CD4-positive, CD25-positive, alpha-beta regulatory T cell (primary cell): ENCODE measurements at places on chromosomes 5 and 9. TPM values are rescaled to one million over a fixed set of nuclear protein-coding genes. Genes with fewer than 3 reads are reported as not detected.

Gene EDIL3
- total RNA-seq: not detected

Gene TEX48
- not detected for total RNA-seq

Gene C1QTNF2
- total RNA-seq: not detected

Gene UBAP2
- total RNA-seq: 38.9 TPM

Gene IRX2
- not detected for total RNA-seq

Gene PCDHGB3
- total RNA-seq: 0.20 TPM

Gene PDZD2
- total RNA-seq: 1.3 TPM

DNA sequence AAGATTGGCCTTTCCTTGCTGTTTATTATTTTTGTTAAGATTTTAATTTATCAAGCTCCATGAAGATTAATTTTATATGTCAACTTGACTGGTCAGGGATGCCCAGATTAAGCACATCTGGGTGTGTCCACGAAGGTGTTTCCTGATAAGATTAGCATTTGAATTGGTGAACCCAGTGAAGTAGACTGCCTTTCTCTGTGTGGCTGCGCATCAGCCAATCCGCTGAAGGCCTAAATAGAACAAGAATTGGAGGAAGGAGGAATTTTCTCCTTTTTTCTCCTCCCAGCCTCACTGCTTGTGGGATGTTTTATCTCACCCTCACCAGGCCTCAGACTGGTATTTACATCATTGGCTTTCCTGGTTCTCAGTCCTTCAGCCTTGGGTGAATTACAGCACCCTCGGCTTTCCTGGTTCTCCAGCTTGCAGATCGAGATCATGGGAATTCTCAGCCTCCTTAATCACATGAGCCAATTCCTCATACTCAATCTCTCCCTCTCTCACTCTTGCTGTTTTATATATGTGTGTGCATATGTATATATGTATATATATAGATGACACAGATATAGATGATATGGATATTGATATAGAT lies 135.4 kb upstream of the SPEF2 start:
- H3K27ac ChIP-seq: no peak overlapping the region
- H3K27me3 ChIP-seq: no peaks in the 10 kb centered on the region
- H3K4me3 ChIP-seq: no peak overlapping the region
- H3K4me1 ChIP-seq: no peaks in the 10 kb centered on the region
- no peak for DNase-seq
- H3K36me3 ChIP-seq: no peaks in the 10 kb centered on the region

DNA sequence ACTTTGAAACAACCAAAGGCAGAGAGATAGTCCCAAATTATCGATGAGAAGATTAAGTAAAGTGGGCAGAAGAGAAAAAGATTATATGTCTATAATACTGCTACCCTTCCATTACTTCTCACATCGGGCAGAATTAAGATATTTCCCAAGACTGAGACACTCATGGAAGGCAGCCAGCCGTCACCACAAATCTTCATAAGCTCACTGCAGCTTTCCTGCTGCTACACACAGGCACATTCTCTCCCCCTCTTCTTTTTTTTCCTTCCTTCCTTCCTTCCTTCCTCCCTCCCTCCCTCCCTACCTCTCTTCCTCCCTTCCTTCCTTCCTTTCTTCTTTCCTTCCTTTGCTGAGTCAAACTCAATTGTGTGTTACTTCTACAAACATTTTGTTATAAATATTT lies 58.7 kb upstream of the SPATA31C2 start:
- H3K4me3 ChIP-seq: no peak overlapping the region
- H3K27ac ChIP-seq: no peak overlapping the region
- no peaks in the 10 kb centered on the region for H3K36me3 ChIP-seq
- H3K4me1 ChIP-seq: no peaks in the 10 kb centered on the region

DNA sequence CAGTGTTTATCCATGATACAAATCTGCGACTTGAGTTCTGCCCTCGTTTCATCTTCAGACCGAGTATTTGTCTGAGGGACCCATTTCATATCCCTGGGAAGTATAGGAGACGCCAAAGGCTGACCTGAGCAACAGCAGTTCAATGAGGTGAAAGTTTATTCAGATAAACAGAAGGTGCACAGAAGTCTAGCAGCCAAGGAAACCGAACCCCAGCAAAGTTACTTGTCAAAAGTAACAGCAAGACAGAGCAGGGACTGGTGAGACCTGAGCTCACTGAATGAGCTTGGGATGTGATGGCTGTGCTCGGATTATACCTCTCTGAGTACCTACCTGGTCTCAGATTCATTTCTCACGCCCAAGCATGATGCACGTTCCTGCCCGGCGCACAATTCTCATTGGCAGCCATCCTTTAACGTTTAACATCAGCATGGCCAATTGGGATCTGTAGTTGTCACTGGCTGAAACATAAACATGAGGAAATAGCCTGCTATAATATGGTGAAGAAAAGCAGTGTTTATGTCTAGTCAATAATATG lies 599 bp downstream of the LYRM7 start:
- peak overlapping the region; percentile 86 for H3K27ac ChIP-seq
- H3K4me3 ChIP-seq: peak overlapping the region; percentile 94
- DNase-seq: peak; percentile 51
- H3K36me3 ChIP-seq: no peaks in the 10 kb centered on the region
- H3K4me1 ChIP-seq: peaks cover 17% of the 10 kb centered on the region

GRCh38 chr9:26148128-26148527 lies 469.9 kb upstream of the TUSC1 start:
- no peak overlapping the region for H3K4me3 ChIP-seq
- no peak overlapping the region for H3K27ac ChIP-seq
- no peaks in the 10 kb centered on the region for H3K4me1 ChIP-seq
- H3K36me3 ChIP-seq: no peaks in the 10 kb centered on the region

- no peak overlapping the region for H3K4me3 ChIP-seq
- no peak overlapping the region for H3K27ac ChIP-seq
- H3K36me3 ChIP-seq: no peaks in the 10 kb centered on the region
- no peaks in the 10 kb centered on the region for H3K27me3 ChIP-seq
- no peak for DNase-seq
Observed at GRCh38 chr5:97149709-97150108, 7.3 kb upstream of the LIX1 start.

DNA sequence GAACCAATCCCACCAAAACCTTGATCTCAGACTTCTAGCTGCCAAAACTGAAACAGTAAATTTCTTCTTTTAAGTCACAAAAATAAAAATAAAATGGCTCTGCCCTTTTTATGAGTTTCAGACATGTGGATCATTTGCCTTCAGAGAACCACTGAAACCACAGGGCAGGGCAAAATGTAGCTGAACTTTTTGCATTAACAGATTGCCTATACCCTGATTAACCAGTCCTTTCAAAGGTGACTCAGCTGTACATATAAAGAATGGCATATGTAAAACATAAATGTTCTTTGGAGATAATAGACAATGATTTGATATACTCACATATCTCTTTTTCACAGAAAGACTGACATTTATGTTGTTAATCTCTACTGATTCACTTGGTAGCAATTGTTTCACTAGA lies 187.1 kb upstream of the GRIN3A start:
- no peak for DNase-seq
- H3K4me1 ChIP-seq: no peaks in the 10 kb centered on the region
- no peak overlapping the region for H3K4me3 ChIP-seq

GRCh38 chr5:64742411-64742810 lies 26.1 kb downstream of the SREK1IP1 start:
- H3K27ac ChIP-seq: no peak overlapping the region
- H3K27me3 ChIP-seq: no peaks in the 10 kb centered on the region
- H3K36me3 ChIP-seq: peaks cover 28% of the 10 kb centered on the region
- H3K4me3 ChIP-seq: no peak overlapping the region
- DNase-seq: no peak
- no peaks in the 10 kb centered on the region for H3K4me1 ChIP-seq

- H3K36me3 ChIP-seq: no peaks in the 10 kb centered on the region
- DNase-seq: no peak
- H3K27ac ChIP-seq: no peak overlapping the region
- peaks cover 3% of the 10 kb centered on the region for H3K4me1 ChIP-seq
- no peak overlapping the region for H3K4me3 ChIP-seq
Observed at GRCh38 chr5:139740992-139741672, 54.5 kb upstream of the PSD2 start.

DNA sequence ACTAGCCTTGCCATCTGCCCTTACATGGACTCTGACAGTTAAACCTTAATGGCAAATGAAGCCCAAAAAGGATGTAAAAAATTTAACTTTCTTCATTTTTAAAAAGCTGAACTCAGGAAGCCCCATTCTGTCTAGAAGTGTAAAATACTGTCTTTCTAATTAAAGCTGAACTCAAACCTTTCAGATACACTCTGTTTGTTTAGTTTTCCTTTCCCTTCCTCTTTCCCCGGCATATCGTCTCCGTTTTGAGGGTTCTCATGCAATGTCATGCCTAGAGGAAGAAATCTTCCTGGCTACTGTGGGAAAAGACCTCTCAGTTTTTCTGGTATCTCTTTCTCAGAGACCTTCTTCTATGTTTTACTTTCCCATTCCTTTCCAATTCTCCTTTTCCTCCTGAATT lies 841.5 kb downstream of the DTWD2 start:
- H3K4me1 ChIP-seq: no peaks in the 10 kb centered on the region
- H3K27ac ChIP-seq: no peak overlapping the region
- DNase-seq: no peak
- no peak overlapping the region for H3K4me3 ChIP-seq
- no peaks in the 10 kb centered on the region for H3K36me3 ChIP-seq

GRCh38 chr5:171639966-171640365 lies 145.7 kb upstream of the SMIM23 start:
- no peak overlapping the region for H3K27ac ChIP-seq
- H3K4me1 ChIP-seq: no peaks in the 10 kb centered on the region
- H3K27me3 ChIP-seq: peaks cover 1% of the 10 kb centered on the region
- no peak for DNase-seq
- H3K4me3 ChIP-seq: no peak overlapping the region

DNA sequence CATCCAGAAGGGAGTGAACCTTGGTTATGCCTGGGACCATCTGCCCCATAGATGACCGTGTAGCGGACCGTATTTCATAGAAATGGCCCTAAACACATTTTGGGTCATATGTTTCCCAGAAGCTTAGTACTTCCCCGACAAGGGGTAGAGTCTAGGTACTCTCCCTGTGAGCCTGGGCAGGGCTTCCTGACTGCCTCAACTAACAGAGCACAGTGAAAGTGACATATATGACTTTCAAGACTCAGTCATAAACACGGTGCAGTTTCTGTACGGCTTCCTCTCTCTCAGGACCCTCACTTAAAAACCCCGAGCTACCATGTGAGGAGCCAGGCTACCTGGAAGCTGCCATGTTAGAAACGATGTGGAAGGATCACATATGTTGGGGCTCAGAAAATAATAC lies 20.9 kb downstream of the C9orf57 start:
- H3K27me3 ChIP-seq: no peaks in the 10 kb centered on the region
- no peak for DNase-seq
- H3K36me3 ChIP-seq: no peaks in the 10 kb centered on the region
- H3K4me3 ChIP-seq: no peak overlapping the region

GRCh38 chr5:142969186-142969585 lies 199.0 kb downstream of the ARHGAP26 start:
- no peaks in the 10 kb centered on the region for H3K4me1 ChIP-seq
- DNase-seq: no peak
- H3K27me3 ChIP-seq: no peaks in the 10 kb centered on the region
- no peak overlapping the region for H3K27ac ChIP-seq
- no peak overlapping the region for H3K4me3 ChIP-seq

DNA sequence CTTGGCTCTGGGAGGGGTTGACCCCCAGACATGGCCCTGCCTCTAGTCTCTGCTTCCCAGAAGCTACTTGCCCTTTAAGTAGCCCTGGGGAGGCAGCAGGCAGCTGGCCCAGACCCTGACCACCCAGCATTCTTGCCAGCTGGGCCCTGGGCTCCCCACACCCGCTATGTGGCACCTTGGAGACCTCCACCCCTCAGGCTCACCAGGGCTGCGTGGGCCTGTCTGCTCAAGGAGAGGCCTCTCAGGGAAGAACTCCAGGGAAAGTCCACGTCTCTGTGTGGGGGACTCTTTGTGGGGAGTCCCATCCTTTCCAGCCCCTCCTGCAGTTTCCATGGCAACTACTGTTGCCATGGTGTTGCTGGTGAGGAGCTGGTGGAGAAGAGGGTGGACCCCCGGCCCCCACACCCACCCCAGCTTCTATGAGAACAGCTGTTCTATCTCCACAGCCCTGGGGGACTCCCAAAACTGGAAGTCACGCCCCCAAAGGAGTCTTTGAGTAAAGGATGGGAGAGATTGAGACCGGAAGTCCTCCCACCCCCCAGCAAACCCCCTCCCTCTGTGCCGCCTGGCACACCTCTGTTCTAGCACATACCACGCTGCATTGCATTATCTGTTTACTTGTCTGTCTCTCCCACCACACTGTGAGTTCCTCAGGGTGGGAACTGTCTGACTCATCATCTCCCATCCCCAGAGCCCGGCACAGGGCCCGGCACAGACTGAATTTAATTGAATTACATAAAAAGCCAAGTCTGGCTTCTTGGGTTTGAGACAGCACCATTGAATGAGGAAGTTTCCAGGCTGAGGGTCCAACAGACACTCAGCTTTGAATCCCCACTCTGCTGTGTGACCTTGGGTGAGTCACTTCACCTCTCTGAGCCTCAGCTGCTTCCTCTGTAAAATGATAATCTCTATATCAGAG lies 12.6 kb downstream of the DNM1 start:
- DNase-seq: no peak
- no peaks in the 10 kb centered on the region for H3K27me3 ChIP-seq
- H3K4me3 ChIP-seq: no peak overlapping the region

GRCh38 chr5:179217356-179217755 lies 127.9 kb downstream of the ADAMTS2 start:
- no peak for DNase-seq
- no peaks in the 10 kb centered on the region for H3K36me3 ChIP-seq
- no peaks in the 10 kb centered on the region for H3K27me3 ChIP-seq
- no peak overlapping the region for H3K4me3 ChIP-seq

DNA sequence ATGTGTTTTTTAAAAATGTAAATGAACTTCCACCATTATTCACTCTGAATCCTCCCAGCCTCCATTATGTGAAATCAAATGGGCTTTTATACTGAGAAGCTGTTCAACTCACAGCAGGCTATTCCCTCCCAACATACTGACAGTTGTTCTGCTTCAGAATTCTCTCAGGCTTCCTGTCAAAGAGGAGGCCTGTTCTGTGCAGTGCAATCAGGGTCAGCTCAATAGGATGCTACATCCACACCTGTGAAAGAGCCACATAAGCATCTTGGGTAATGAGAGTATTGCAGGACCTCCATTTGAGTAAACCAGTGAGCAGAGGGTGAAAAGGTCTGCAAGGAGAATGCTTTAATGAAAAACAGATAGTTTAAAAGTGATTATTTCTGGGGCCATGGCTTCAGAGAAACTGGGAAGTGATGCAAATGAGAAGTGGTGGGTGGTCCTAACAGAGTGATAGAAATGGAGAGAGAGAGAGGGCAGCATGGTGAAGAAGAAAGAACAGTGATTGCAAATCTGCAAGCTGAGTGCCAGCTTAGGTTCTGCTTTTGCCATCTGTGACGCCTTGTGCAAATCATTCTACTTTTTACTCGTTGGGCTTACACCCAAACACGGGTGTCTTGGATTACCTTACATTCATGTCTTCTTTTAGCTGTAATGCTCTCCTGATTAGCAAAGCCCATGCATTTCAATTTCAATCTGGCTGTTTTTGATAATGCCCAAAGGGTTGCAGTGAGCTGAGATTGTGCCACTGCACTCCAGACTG lies 202.5 kb upstream of the NMUR2 start:
- no peaks in the 10 kb centered on the region for H3K27me3 ChIP-seq
- no peaks in the 10 kb centered on the region for H3K36me3 ChIP-seq
- H3K27ac ChIP-seq: no peak overlapping the region
- H3K4me1 ChIP-seq: no peaks in the 10 kb centered on the region
- no peak for DNase-seq
